Bronchial epithelial cell (primary cell): ENCODE measurements at places on chromosomes 1 and 21. TPM values are rescaled to one million over a fixed set of nuclear protein-coding genes. Genes with fewer than 3 reads are reported as not detected.

The HOOK1 gene
- 10.3 and 14.6 TPM in 2 replicates for total RNA-seq

DNA sequence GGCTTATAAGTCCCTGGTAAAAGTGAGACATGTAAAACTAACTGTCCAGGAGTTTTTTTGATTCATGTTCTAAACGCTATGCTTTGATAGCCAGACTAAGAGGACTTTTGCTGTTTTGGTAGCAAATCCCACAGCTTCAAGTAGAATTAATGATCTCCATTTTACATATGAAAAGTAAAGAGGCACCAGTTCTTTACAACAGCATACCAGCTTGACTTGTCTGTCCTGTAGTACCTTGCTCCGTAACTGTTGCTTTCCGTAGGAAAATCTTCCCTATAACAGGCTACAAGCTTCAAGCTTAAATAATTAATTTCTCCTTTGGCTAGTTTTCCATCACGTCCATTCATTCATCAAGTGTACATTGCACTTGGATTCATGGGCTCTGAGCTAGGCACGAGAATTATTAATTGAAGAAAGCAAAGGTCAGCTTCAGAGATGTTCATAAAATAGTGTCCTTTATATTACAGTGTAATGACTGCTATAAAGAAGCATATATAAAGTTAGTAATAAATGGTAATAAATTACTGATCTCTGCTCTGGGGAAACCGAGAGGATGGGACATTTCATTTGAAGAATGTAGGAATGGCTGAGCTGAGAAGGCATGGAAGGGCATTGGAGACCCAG lies 29.2 kb downstream of the B3GALT5 start:
- no peak for DNase-seq

DNA sequence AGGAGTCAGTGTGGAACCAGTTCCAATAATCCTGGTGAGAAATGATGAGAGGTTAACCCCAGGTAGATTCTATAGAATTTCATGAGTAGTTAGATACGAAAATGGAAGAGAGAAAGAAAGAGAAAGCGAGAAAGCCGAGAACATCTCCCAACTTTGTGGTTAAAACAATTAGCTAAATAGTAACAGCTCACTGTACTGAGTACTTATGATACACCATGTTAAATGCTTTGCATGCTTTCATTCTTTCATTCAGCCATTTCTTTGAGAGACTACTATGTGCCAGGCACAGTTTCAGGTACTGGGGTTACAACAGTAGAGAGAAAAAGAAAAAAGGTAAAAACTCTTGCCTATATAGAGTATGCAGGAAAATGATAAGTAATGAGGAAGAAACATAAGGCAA lies 109.7 kb upstream of the SYT6 start:
- DNase-seq = no peak

DNA sequence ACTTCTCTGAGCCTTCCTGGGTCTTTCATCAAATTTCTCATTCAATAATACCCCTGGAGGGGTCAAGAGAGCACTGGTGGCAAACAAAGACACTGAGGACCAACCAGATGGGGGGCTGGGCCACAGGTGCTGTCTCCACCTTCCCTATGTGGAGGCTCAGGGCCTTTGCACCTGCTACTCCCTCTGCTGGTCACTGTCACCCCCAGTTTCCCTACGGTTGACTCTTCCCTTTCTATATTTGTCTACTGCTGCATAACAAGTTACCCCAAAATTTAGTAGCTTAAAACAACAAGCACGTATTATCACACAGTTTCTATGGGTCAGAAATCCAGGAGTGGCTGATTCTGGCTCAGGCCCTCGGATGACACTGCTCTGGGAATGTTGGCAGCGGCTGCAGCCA lies 138.8 kb upstream of the RUNX3 start:
- DNase-seq = no peak

DNA sequence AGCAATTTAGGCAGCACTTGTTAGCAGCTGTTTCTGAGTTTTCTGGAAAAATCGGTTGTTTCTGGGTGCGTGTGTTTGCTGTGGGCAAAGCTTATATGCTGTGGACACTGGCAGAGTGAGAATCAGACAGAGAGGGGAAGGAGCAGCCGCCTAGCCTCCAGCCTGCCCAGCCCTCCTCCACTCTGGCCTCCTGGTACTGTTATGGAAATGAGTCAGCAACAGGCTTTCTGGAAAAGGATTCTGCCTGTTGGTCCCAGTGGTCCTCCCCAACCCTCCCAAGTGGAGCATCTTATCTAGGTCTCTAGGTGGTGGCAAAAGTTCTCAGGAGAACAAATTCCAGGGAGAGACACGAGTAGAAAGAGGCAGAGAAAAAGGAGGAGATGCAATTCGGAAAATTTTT lies 42.2 kb upstream of the GOLT1A start:
- DNase-seq = no peak
